Activated naive CD4-positive, alpha-beta T cell treated with anti-CD3 and anti-CD28 coated beads, Interleukin-2, amount 50 U/mL, for 16 hours (primary cell): ENCODE measurements at places on chromosomes 2 and 18.

DNA sequence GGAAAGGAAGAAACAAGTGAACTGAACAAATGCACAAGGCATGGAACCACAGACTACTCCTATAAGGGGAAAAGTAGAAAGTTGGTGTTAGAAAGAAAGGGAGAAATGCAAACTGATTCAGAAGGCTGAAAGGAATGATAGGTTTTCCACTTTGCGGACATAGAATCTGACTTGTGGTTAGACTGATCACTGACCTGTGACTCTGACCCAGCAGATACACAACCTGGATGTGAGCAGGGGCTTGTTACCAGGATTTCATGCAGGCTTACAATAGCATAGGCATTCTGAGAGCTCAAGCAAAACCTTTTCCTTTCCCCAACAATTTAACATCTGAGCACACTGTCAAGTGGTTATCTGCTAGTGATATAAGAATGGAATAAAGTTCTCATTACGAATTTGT, 237.0 kb upstream of the CDH20 start:
- no peak for DNase-seq

DNA sequence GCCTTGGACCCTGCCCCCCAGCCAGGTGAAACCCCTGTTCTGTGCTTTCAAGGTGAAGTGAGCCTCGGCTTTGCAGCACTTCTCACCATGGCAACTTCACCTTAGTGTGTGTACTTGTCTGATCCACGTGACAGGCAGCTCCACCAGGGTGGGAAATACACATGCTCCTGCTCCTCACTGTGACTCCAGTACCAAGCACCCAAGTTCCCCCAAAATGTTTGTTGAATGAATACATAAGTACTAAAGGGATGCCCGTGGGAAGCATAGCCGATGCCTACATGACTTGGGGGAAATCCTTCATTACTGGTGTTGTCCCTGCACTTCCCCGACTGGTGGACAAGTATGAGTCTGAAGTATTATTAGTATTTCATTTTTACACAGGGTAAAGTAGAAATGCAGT, 41.8 kb upstream of the GBX2 start:
- DNase-seq = no peak

DNA sequence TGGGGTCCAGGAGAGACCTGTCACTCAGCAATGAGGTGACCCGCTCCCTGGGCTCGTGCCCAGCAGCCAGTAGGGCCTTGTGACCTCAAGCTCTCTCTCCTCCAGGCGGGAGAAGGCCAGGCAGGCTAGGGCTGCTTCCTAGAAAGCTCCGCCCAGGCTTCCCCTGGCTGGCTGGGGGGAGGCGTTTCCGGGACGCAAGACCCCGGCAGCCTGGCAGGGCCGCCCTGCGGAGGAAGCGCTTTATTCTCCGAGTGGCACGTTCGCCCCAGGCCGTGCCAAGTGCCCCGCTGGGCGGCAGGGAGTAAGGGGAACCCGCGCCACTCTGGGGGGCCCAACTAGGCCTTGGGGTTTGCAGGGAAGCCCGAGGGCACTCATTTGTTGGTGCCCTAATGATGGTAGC, 21.2 kb upstream of the EPAS1 start:
- DNase-seq = peak; percentile 13

GRCh38 chr2:180523621-180524340, 456.6 kb upstream of the UBE2E3 start:
- no peak for DNase-seq

DNA sequence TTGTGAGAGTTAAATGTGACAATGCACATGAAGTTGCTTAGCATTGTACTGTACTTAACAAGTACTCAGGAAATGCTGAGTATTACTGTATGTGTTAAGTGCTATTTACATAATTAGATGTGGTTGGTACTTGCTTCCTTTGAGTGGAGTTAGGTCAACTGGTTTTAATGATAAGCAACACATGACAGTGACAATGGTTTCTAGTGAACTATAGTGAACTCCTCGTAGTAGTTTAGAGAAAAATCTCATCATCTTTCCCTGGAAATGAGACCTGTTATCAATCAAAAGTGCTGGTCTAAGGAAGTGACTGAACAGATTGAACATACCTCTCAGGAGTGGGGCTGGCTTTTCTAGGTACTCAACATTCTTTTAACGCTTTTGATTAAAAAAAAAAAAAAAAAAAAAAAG, 29.2 kb upstream of the ZDBF2 start:
- DNase-seq = no peak

GRCh38 chr18:33749834-33750233, 171.8 kb downstream of the ASXL3 start:
- DNase-seq = no peak

DNA sequence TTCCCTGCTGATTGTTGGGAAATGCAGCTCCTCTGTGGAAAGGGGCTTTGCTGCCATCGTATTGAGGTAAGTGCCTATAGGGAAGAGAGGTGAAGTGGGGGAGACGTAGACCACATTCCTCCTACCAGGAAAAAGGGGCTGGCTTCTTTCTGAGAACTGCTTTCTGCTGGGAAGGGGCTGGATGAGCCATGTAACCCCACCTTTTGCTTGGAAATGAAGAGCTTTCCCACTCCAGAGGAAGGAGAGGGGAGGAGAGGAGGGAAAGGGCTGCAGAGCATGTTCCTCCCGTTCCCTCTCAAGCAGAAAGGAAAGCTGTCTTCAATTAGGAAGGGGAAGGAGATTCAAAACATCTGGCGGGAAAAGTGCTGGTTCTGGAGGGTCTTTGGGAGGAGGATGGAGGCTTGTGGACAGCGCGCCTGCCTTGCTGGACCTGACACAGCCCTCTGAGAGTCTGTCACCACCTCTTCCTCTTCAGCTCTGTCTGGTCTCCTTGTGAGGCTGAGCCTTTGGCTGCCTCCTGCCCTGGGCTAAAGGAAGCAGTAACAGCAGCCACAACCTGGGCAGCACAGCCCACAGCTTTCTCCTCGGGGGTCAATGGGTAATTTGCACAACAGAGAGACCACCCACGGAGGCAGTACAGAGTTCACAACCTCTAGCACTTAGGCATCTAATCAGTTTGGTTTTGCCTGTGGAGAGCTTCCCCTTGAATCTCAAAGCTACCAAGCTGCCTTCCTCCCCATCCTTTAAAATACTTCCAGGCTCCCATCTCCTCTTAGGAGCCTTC, 410.0 kb upstream of the TNP1 start:
- DNase-seq = no peak

DNA sequence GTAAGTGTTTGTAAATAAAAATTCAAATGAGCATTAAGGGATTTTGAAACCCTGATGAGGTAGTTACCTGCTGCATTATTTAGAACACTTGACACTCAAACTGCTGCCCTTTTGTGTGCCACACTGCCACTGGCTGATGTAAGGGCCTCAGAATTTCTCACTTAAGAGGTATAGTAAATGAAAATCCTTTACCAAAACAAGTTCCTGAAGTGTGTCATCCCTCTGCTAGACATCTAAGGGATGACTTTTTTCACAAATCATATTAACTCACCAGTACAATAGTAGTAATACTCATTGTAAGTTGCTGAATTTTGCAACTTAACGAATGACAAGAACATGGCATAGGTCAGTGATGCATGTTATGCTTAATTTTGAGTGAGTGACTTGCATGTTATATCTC, 274.9 kb upstream of the UBE2E3 start:
- DNase-seq = no peak

DNA sequence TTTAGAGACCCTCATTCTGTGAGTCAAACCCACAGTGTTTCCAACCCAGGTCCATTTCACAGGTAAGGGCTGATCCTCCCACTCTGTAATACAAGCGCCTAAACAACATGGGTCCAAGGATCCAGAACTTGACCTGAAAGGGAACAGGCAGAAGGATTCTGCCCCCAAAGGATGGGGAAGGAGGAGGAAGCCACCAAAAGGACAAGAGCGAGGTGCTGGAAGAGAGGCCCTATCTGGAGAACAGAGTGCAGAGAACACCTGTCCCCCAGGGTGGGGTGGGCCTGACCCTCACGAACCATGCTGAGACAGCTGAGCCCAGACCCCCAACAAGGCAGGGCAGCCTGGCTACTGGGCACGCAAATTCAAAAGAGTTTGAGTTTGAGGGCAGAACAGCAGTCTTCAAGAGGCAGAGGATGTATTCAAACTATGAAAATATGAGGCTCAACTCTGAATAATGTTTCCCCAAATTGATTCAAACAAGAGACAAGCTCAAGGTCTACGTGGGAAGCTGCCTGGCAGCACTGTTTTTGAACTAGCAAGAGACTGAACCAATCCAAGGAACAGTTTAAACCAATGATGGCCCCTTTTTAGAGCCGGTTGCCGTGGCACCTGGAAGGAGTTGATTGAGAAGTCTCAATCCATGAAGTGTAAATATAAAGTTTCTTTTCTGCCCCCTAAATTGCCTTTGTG, 212.7 kb downstream of the ALPK2 start:
- DNase-seq = no peak

- DNase-seq = no peak
Measured at GRCh38 chr2:224309176-224309575, 92.7 kb downstream of the FAM124B start.

DNA sequence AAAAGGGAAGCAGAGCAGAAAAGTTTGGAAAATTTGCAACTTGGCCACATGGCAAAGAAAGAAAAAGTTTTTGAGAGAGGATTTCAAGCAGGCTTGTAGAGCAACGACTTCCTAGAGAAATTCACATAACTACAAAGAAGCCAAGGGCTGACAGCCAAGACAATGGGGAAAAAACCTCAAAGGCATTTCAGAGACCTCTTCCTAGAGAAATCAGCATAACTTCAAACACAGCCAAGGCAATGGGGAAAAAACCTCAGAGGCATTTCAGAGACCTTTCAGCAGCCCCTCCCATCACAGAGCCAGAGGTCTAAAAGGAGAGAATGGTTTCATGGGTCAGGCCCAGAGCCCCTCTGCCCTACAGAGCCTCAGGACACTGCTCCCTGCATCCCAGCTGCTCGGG, 7.2 kb downstream of the ADI1 start:
- DNase-seq = no peak

GRCh38 chr2:232900811-232901735, 31.0 kb downstream of the SNORC start:
- DNase-seq = no peak

DNA sequence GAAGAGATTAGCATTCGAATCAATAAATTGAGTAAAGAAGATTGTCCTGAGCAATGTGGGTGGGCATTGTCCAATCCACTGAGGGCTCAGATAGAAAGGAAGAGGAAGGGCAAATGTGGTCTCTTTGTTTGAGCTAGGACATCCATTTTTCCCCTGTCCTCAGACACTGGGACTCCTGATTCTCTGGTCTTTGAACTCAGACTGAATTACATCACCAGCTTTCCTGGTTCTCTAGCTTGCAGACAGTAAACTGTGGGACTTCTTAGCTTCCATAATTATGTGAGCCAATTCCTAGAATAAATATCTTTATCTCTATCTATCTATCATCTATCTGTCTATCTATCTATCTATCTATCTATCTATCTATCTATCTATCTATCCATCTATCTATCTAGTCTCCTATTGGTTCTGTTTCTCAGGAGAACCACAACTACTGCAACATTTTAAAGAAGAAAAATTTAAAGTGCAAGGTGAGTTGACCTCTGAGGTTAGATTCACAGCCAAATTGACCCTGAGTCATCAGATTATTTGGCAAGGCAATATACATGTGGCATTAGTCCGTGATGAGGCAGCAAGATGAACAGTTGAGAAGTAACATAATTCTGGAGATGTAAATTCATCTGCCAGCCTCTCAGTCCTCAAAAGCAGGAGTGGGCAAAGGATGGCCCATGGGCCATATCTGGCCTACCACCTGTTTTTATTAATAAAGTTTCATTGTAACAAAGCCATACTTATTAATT, 191.4 kb downstream of the PDE11A start:
- no peak for DNase-seq

GRCh38 chr18:484749-485464, 15.6 kb downstream of the COLEC12 start:
- DNase-seq = no peak

DNA sequence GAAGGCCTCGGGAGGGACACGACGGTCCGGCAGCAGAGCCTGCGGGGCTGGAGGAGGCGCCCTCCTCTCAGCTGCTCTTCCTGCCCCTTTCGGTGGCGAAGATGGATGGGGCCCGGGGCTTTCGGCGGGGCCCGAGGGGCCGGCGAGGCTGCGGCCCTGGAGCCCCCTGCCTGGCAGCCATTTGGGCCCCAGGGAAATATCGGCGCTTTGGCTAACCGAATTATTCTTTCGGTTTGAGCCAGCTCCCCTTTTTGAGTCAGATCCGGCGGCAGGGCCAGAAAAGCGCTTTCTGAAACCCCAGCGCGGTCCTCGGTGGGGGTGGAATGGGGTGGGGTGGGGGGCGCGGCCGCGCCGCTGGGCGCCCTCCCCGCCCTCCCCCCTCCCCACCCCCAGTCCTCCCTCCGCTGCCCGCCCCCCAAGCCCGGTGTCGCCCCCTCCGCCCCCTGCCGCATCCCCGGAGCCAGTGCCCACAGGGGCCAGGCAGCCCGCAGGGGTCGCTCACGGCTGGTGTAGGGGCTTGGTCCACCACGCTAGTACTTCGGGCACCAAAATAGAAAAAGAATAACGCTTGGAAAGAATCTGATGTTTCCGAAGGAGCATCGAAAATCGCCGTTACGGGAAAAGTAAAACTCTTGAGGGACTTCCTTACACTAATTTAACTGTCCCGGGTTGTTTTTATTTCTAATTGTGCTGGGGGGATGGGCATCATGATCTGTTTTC, 9.1 kb upstream of the ARID5A start:
- DNase-seq = peak; percentile 59

- DNase-seq = no peak
Measured at GRCh38 chr2:86371527-86371926, 34.1 kb upstream of the REEP1 start.

DNA sequence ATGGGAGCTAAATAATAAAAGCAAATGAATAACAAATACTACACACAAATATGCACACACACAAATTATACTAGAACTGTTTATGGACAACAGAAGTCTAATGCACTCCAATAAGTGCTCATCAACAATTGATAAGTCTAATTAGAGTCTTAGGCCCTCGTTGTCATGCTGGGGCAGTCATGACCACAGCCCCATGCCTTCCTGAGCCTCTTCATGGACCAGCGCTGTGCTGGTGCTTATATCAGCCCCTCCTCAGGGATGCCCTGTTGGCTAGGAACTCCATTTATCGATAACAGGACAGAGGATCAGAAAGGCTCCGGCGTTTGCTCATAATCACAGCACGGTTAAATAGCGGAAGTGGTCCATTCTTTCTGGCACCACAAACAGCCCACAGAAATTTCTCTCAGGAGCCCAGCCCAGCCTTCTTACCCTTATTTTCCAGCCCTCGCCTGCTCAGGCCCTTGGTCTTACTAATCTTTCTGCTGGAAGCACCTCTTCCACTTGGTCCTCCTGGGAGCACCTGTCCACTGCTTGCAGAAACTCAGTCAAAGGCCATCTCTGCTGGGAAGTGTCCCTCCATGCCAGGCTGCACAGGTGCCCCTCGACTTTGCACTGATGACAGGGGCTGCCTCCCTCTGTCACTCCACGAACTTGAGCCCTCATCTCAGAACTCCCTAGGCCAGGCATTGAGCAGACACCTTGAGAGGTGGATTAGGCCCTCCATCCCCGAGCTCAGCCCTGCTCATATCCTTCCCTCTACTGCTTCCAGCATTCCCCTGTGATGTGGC, 500.2 kb upstream of the HS6ST1 start:
- no peak for DNase-seq

- DNase-seq = no peak
Measured at GRCh38 chr2:61396005-61396404, 74.9 kb downstream of the USP34 start.
